ENCODE measurements at places on chromosomes 6 and 20.

DNA sequence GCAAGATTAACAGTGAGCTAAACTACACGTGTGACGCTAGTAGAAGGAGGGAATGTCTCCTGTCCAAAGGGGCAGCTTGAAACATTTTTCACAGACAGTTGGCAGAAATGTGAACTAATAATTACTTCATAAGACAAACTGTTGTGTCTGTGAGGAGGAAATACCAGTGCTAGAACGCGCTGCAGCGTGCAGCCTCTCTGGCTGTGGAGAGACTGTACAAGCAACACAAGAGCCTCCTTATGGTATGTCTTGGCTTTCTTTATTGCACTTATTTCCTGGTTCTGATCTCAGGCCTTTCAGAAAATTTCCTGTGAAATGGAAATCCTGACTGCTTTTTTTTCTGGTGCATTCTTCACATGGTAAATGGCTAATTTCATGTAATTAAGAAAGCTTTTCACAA, 25.3 kb upstream of the TIAM2 start:
- no peak for DNase-seq

DNA sequence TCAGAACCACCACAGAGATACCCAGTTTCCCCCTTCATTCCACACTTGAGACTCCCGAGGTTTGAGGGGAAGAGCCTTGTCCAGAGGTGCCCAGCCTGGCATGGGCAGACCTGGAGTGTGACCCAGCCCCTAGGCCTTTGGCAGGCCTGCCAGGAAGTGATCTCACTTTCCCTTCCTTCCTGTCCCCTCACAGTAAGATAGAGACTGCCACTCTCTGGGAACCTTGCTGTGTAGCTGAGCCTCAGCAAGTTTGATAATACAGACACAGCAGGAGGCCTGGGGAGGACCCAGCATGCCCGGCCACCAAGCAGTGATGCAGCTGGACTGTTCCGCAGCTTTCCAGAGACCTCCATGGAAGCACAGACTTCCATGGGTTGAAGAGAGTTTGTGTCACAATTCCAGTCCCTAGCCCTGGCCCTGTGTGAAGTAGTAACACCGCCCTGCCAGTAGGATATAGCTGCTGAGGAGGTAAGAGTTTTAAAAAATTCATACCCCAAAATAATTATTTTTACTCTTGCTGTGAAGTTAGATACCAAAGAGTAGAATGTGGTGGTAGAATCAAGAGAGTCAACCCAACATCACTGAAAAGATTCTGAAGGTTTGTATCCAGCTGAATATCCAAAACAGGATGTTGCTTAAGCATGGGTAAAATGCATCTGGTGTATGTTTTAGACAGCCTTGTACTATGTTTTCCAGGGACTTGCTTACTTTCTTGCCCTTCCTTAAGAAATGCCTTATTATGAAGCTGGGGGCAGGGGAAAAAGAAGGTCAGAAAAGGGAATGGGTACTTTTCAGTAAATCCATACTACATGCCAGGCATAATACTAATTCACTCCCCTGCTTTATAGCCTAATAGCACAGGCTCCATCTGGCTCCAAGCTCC, 16.3 kb downstream of the PKIG start:
- no peak for DNase-seq

DNA sequence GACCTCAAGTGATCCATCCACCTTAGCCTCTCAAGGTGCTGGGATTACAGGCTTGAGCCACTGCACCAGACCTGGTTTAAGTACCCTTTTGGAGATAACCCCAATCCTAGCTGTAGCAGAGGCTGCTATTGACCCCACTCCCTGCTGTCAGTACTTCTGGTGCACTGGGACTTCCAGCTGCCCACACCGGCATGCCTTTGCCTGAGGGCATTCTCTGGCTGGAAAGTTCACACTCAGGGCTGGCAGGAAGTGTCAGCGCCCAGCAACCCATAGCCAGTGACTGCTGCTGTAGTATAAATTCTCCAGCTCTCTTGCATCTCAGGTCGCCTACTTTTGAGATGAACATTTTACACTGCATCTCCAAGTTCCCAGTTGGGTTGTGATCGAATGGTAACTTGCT, 75.3 kb downstream of the UTRN start:
- no peak for DNase-seq

DNA sequence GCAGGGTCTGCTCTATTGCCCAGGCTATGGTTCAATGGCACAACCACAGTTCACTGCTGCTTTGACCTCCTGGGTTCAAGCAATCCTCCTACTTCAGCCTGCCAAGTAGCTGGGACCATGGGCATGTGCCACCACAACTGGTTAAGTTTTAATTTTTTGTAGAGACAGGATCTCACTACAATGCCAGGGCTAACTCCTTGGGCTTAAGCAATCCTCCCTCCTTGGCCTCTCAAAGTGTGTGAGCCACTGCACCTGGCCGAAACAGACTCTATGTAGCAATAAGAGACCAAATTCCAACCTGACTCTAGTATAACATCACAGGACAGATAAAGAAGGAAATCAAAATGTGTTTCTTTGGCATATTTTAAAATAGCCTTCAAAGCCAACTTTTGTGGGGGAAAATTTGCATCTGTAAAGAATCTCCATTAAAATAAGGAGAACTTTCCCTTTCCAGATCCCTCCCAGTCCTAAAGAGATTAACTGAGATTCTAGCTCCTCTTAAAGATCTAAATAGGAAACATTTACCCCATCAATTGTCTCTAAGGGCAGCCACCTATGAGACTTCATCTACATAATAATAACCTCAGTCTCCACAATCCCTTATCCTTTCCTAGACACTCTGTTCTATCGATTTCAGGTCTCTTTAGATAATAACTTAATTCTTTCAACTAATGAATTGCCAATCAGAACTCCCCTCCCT, 94.7 kb upstream of the PLCB4 start:
- DNase-seq = no peak

DNA sequence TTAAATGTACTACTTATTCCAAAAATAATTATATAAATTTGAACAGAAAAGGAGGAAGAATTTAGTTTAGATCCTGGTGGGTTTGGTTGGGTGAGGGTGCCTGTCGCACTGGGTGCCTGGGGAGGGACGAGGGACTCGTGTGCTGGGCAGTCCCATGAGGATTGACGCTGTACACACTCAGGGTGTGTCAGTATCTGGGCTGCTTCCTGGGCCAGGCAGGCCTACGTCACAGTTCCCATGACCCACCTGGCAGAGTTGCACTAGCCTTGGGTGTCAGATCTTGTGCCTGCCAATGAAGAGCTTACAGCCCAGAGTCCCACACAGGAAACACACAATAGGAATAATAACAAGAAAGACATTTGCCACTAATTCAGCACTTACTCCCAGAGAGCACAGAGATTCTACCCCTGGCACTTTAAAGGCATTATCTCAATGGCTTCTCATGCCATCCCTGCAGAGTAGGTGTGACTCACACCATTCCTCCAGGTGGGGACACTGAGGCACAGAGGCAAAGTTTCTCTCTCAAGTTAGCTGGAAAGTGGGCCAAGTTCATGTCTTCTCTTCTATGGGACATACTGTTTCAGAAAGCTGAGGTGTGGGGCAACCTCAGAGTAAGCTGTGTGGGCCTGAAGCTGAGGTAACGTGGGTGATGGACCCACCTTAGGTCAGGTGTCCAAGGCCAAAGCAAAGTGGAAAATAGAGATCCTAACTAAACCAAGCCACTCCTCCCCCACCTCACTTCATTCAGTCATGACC, 1.3 kb upstream of the SDCBP2 start:
- DNase-seq = peak; percentile 72

DNA sequence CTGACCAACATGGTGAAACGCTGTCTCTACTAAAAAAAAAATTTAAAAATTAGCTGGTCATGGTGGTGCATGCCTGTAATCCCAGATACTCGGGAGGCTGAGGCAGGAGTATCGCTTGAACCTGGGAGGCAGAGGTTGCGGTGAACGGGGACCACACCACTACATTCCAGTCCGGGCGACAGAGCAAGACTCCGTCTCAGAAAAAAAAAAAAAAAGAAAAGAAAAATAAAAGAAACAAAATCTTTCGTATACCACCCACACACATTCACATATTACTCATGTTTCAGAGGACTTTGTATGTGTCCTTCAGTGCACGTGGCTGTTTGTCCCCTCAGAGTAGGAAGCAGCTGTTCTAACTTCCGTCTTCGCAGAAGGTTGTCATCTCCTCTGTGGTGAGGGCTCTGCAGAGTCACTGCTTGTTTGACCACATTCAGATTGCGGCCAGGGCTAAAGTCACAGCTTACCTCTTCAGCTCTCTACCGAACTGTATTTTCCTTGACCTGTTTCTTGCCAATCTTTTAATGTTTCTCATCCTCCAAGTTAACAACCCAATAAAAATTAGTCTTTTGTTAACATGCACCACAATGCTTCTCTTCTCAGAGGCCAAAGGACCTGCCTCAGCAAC, 36.6 kb upstream of the HIVEP1 start:
- DNase-seq = no peak

DNA sequence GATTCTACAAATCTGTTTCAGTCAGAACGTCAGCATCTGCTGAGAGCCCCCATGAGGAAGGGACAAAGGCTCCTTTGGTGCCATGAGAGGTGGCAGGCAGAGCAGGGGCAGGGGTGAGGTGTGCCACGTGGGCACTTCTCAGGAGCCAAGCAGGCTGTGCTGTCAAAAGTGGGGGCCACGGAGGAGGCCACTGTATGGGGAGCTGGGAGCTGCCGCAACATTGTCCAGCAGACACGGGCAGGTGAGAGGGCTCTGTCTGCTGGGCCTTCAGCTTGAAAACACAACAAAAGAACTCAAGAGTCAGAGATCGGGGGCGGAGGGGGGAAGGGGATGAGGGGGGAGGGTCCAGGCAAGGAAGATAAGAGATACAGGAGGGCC, 21.6 kb upstream of the FOXP4 start:
- DNase-seq = no peak

- no peak for DNase-seq
Observed at GRCh38 chr6:23027281-23027680, 457.9 kb downstream of the HDGFL1 start.

GRCh38 chr6:125101631-125102030, 51.9 kb upstream of the TPD52L1 start:
- no peak for DNase-seq

- DNase-seq = no peak
Observed at GRCh38 chr20:47406849-47407682, 50.6 kb upstream of the ZMYND8 start.

- no peak for DNase-seq
Observed at GRCh38 chr6:82917346-82918064, 148.1 kb downstream of the UBE3D start.

GRCh38 chr6:1749041-1749440, 139.3 kb downstream of the FOXC1 start:
- no peak for DNase-seq

GRCh38 chr6:51949526-51949925, 137.9 kb downstream of the PKHD1 start:
- no peak for DNase-seq

DNA sequence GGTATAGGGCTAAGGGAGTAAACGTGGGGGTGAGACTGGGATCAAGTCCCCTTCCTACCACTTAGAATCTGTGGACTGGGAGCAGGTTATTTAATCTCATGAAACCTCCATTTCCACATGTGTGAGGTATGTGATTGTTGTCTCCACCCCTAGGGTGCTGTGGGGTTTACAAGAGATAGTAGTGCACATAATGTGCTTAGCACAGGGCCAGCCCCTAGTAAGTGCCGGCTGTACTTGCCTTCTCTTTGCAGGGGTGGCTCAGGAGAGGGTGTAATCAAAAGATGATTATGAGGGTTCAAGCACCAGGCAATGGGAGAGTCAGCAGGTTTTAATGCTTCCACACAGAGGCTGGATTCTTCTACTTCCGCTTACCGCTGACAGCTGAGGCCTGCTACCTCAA, 6.9 kb downstream of the NT5E start:
- no peak for DNase-seq

GRCh38 chr6:136546331-136546730, 3.9 kb downstream of the MAP7 start:
- no peak for DNase-seq

DNA sequence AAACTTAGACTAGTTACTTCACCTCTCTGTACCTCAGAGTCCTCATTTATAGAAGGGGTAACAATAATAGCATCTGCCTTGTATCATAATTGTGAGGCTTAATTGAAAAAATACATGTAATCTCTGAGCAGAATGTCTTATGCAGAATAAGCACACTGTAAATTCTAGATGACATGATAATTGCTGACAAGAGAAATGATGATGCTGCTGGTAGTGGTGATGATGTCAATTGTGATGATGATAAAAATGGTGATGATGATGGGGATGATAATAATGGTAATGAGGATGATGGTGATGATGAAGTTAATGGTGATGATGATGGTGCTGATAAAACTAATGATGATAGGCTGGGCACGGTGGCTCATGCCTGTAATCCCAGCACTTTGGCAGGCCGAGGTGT, 346.1 kb upstream of the CDH4 start:
- no peak for DNase-seq

DNA sequence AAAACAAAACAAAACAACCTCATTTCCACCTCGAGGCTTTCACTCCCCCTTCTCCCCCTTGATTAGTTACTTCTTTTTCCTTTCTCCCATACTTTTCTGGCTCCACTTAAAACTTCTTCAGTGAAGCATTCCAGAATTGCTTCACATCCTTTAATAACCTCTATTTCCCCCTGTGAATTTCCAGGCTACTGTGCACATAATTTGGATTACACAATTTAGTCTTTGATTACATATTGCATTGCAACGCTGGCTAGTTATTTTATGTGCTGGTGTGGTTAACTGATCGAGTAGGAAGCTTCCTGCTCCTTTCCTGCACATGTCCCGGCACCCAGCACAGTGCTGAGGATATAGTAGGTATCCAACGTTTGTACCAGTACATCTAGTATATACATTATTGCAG, 28.1 kb upstream of the EEF1E1 start:
- DNase-seq = no peak

DNA sequence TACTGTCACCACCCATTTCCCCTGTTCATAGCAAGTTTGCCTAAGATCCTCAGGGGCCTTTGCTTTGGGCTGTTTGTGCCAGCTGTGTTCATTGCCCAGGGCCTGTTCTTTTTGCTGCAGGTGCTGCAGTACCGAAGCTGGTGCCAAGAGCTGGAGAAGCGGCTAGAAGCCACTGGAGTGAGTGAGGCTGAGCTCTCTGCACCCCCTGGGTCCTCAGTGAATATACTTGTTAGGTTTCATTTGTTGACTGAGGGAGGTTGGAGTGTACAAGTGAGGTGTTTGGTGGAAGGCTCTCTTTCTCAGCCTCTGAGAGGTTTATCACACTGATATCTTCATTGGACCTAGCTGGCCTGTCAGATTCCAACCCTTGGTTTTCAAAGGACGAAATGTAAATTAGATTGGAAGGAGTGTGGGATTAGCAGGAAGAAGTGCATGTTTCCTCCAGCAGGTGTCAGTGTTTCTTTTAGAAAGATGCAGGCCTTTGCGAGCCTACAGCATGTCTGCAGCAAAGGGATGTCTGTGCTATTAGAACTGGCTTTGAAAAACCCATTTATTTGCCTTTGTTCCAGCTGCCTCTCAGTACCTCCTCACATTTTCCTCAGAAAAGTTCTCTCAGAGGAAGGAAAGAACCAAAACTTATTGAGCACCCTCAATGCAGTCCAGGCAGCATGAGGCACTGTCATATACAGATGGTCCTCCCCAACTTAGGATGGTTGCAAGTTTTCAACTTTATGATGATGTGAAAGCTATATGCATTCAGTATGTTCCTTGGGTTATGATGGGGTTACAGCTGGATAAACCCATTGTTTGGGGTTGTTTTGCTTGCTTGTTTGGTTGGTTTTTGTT, 8.3 kb downstream of the CEP250 start:
- peak; percentile 68 for DNase-seq

All from activated effector memory CD4-positive, alpha-beta T cell treated with anti-CD3 and anti-CD28 coated beads, Interleukin-2, amount 50 U/mL, for 16 hours (primary cell).